ENCODE measurements at places on chromosomes 13 and 19.

DNA sequence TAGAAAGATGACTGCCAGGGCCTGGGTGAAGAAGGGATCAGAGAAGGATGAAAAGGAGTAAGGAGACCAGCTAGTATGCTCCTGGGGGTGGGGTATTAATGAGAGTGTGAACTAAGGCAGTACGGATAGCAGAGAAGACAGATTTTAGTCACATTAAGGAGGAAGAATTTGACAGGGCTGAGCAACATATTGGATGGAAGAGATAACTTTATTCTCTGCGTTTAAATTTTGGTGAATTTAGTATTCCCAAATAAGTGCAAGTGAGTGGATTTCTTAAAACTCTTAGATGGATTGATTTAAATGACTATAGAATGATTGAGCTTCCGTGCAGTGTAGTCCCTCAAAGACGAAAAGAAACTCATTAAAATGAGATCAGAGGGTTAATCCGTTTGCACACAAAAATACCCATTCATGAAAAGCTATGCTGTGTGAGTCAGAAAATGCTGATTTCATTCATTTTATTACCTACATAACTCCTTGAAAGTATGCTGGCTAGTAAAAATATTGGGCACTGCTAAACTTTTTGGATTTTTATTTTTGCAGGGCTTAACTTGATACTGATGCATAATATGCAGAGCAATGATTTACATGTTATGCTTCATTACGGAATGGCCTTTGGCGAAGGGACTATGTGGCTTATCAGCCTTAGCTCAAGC, 54.1 kb downstream of the WDFY2 start:
- no peak overlapping the region for H3K27ac ChIP-seq
- peaks cover 4% of the 10 kb centered on the region for H3K36me3 ChIP-seq
- no peak overlapping the region for H3K4me3 ChIP-seq
- H3K4me1 ChIP-seq, result peaks cover 27% of the 10 kb centered on the region
- H3K27me3 ChIP-seq, result no peaks in the 10 kb centered on the region
- no peak for DNase-seq

- peaks cover 45% of the 10 kb centered on the region for H3K4me1 ChIP-seq
- DNase-seq, result peak; percentile 75
- H3K36me3 ChIP-seq, result peaks cover 49% of the 10 kb centered on the region
- peak overlapping the region; percentile 99 for H3K4me3 ChIP-seq
- H3K27ac ChIP-seq, result peak overlapping the region; percentile 100
- H3K27me3 ChIP-seq, result no peaks in the 10 kb centered on the region
Observed at GRCh38 chr19:48872884-48873475, 759 bp downstream of the PPP1R15A start.

- peaks cover 32% of the 10 kb centered on the region for H3K27me3 ChIP-seq
- H3K4me3 ChIP-seq, result no peak overlapping the region
- no peaks in the 10 kb centered on the region for H3K4me1 ChIP-seq
- no peaks in the 10 kb centered on the region for H3K36me3 ChIP-seq
- DNase-seq, result no peak
- H3K27ac ChIP-seq, result no peak overlapping the region
Observed at GRCh38 chr19:34579281-34580054, 97.5 kb downstream of the SCGB2B2 start.

GRCh38 chr19:4593409-4593851, 33.9 kb upstream of the SEMA6B start:
- H3K27ac ChIP-seq, result no peak overlapping the region
- peaks cover 72% of the 10 kb centered on the region for H3K27me3 ChIP-seq
- no peak for DNase-seq

DNA sequence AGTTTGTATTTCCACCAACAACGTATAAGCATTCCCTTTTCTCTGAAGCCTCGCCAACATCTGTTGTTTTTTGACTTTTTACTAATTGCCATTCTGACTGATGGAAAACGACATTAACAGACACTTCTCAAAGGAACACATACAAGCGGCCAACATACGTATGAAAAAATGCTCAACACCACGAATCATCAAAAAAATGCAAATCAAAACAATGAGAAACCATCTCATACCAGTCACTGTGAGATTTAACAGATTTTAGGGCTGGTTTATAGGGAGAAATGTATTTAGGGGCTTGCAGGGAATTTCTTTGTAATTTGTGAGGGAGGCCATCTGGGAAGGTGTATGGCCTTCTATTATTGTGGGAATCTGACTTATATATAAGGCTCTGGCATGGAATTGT, 2.8 kb upstream of the DZIP1 start:
- H3K36me3 ChIP-seq, result no peaks in the 10 kb centered on the region
- peaks cover 5% of the 10 kb centered on the region for H3K4me1 ChIP-seq
- H3K27me3 ChIP-seq, result peaks cover 28% of the 10 kb centered on the region
- DNase-seq, result no peak
- H3K27ac ChIP-seq, result no peak overlapping the region

DNA sequence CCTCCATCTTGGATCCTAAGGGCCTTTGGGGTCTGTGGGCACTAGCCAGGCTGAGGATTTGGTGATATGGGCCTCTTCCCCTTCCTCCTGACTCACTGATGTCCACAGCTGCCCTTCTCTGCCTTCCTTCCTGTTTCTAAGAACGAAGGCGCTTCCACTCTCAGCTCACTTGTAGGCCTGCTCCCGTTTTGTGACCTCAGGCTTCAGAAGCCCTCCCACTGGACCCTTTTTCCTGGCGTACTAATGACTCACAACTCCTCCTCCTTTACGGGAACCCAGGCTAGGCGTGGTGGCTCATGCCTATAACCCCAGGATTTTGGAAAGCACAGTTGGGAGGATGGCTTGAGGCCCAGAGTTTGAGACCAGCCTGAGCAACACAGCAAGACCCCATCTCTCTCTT, 55.6 kb downstream of the TMED1 start:
- H3K27ac ChIP-seq, result peak overlapping the region; percentile 31
- no peaks in the 10 kb centered on the region for H3K4me1 ChIP-seq
- H3K27me3 ChIP-seq, result no peaks in the 10 kb centered on the region
- peaks cover 14% of the 10 kb centered on the region for H3K36me3 ChIP-seq

GRCh38 chr13:28747851-28748250, 29.1 kb upstream of the SLC46A3 start:
- DNase-seq, result no peak
- H3K4me3 ChIP-seq, result no peak overlapping the region
- H3K4me1 ChIP-seq, result no peaks in the 10 kb centered on the region
- no peaks in the 10 kb centered on the region for H3K27me3 ChIP-seq

DNA sequence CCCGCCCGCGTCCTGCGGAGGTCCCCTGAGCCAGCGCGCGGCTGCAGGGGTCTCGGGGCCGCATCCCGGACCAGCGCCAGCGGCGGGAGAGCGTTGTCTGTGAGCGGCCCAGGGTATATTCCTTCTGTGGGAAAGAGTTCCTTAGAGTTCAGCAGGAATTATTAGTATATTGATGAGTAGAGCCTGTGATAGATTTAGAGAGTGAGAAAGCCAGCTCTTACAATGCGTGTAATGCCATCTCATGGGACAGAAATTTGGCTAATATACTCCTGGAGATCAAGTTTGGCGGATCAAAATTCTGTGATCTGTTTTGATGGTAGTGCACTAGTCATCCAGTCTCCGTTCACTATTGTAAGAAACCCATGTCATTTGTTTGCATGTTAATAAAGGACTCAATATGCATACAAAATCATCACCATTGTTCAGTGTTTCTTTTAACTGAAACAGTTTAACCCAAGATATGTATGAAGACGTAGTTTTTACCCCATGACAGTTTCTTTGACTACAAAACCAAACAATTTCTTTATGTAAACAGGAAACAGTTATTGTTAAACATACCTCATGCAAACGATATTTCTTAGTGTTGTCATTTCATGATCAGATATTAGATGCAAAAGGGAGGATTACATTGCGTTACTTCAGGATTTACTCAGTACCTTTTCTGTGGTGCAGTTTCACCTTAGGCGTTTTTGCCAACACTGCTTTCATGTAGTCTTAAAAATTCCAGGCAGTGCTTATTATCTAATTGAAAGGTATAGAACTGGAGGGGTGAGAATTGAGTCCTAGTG, 9.9 kb downstream of the TNFRSF19 start:
- H3K27me3 ChIP-seq, result peaks cover 58% of the 10 kb centered on the region
- peaks cover 12% of the 10 kb centered on the region for H3K4me1 ChIP-seq
- no peak overlapping the region for H3K27ac ChIP-seq
- peak overlapping the region; percentile 67 for H3K4me3 ChIP-seq
- no peak for DNase-seq
- H3K36me3 ChIP-seq, result no peaks in the 10 kb centered on the region

GRCh38 chr13:98327371-98328270, 150.6 kb upstream of the RNF113B start:
- no peak overlapping the region for H3K4me3 ChIP-seq
- no peaks in the 10 kb centered on the region for H3K4me1 ChIP-seq
- H3K27me3 ChIP-seq, result peaks cover 18% of the 10 kb centered on the region
- H3K36me3 ChIP-seq, result no peaks in the 10 kb centered on the region
- no peak for DNase-seq

DNA sequence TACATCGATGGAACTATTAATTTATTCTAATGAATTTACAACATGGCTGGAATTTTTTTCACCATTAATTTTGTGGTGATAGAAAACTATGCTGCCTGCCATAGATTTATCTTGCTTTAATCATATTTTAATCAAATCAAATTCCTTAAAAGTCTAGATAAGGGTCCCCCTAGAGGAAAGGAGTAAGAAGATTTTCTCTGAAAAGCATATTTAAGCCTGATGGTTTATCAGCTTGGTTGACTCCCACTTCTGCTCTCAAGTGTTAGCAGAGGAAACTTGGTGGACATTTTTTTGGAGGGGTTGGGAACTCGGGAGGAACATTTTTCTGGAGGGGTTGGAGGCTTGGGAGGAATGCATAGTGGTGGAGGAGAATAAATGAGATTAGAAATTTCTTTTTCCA, 253.3 kb downstream of the KCNRG start:
- no peaks in the 10 kb centered on the region for H3K36me3 ChIP-seq
- H3K27me3 ChIP-seq, result peaks cover 27% of the 10 kb centered on the region
- no peak overlapping the region for H3K4me3 ChIP-seq
- DNase-seq, result no peak
- no peaks in the 10 kb centered on the region for H3K4me1 ChIP-seq
- H3K27ac ChIP-seq, result no peak overlapping the region

DNA sequence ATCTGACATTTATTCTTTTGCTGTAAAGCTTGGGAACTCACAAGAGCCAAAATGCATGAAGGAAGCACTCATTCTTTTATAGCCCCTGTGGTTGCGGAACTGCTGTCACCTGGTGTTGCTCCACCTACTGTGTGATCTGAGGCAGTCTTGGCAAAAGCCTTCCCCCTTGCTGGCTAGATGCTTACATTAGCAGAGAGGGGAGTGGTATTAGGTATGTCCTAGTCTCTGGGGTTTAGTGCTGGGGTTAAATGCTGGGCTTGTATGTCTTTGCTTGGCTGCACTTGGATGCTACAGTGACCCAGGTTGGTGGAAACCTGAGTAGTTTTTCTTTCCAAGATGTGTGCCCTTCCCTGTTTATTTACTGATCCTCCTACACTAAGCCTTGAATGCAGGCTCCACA, 99.3 kb downstream of the WDFY2 start:
- H3K4me3 ChIP-seq, result no peak overlapping the region
- no peaks in the 10 kb centered on the region for H3K27me3 ChIP-seq
- H3K4me1 ChIP-seq, result peaks cover 26% of the 10 kb centered on the region
- H3K27ac ChIP-seq, result no peak overlapping the region
- H3K36me3 ChIP-seq, result peaks cover 15% of the 10 kb centered on the region
- no peak for DNase-seq

DNA sequence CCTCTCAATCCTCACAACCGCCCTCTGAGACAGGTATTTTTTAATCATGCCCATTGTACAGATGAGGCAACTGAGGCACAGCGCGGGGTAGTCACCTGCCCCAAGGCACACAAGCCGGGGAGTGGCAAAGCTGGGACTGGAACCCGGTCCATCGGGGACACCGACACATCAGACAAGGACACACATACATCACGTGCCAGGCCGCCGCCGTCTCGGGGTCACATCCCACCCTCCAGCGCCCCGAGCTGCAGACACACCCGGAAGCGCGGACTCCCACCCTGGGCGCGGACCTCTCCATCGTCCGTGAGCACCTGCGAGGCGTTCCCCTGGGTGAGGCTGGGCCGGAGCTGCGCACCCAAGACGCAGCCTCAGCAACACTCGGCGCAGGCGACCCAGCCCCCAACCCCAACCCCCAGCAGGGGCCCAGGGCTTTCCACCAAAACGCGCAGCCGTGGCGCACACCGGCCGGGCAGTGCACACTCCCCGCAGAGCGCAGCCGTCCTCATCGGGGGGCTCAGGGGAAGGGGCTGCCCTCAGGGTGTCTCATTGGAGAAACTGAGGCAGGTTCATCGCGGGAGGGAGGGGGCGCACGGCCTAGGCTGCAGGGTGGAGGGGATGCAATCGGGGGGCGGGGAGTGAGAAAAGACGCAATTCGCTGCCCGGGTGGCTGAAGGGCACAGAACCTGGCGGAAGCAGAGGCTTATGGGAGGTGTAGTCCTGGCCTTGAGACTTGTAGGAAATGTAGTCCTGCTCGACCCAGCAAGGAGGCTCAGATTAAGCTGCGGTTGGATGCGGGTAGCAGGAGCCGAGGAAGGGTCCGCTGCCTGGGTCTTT, 1.9 kb upstream of the LMTK3 start:
- H3K27me3 ChIP-seq, result no peaks in the 10 kb centered on the region
- no peak overlapping the region for H3K27ac ChIP-seq
- DNase-seq, result peak; percentile 77
- H3K4me3 ChIP-seq, result no peak overlapping the region
- no peaks in the 10 kb centered on the region for H3K36me3 ChIP-seq
